ENCODE measurements at places on chromosomes 6 and 20.

- peak; percentile 24 for DNase-seq
These were observed 73.1 kb downstream of the HIVEP2 start for GRCh38 chr6:142871910-142872331.

DNA sequence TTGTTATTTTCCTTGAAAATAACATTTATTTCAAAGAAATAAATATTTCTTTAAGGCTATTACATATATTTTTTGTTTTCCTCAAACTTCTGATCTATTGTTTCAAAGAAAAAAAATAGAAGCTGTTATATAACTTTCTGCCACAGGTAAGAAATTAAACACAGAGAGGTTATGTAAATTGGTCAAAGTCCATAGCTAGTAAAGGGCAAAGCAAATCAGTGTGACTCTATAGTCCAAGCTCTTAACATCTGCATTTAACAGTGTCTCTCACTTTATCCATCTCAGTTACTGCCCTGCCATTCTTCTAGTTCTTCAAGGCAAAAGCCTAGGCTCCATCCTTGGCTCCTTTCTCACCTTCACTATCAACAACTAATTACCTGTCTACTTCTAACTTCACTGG lies 57.1 kb downstream of the RWDD2A start:
- no peak for DNase-seq

DNA sequence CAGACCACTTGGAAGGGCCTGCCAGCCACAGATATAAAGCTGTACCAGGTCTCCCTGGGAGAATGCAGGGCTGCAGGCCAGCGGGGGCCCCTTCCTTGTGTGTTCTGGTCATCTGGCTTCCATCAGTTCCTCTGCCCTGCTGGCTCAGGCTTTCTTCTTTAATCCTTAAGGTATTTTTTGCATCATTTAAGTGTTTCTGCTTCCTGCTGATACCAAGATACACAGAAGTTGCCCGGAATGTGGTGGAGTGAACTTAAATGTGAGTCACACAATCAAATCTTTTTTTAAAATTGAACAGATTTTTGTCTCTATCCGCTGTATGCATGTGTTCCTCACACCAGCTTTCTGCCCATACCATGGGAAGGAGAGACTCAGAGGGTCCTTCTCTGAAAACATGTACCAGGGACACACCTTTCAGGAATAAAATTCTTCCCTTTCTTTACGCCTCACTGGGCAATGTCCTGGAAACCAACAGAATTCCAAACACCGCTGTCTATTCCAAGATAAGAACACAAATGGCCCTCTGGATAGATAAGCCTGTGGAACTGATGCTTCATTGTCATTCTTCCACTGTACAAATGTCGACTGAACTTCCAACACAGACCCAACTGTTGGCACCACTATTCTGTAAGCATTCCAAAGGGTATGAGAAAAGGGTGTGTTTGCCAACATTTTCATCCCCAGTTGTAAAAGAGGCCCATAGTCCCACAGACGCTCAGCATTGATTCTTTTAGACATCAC lies 206.2 kb upstream of the MYLIP start:
- DNase-seq = peak; percentile 27

GRCh38 chr20:25216199-25216945 lies 20.9 kb downstream of the ENTPD6 start:
- DNase-seq = no peak

- peak; percentile 31 for DNase-seq
These were observed 539 bp downstream of the TMEM200A start for GRCh38 chr6:130366107-130367005.

- DNase-seq = no peak
These were observed 92.5 kb downstream of the CD83 start for GRCh38 chr6:14210077-14210476.

- no peak for DNase-seq
These were observed 195.4 kb upstream of the PREP start for GRCh38 chr6:105598264-105598663.

DNA sequence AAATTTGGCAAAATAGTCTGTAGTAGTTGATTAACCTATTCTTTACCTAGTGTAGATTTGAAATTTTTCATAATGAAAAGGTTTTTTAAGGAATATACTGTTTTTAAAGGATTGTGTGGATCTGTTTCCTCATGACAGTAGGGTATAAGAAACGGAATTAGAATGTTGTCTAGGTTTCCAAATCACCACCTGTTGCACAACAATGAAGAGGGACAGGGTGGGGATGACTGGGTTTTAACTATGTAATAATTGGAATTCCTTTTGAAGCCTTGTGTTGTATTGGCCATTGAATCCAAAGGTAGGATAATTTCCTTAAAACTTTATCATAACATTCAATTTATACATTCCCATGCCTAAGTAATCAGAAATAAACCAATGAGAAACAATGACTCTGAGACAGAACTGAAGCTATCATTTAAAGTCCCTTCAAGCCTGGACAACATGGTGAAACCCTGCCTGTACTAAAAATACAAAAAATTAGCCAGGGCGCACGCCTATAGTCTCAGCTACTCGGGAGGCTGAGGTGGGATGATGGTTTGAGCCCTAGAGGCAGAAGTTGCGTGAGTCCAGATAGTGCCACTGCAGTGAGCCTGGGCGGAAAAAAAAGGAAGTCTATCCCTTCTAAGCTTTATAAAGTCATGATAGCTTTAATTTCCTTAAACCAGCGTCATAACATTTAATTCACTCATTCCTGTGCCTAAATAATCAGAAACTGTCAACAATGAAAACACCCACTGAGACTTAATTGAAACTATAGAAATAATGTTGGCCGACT lies 18.3 kb upstream of the SLC17A5 start:
- no peak for DNase-seq

GRCh38 chr6:27899543-27899942 lies 12.7 kb downstream of the OR2B2 start:
- DNase-seq = no peak

- no peak for DNase-seq
These were observed 5.2 kb upstream of the SLC22A7 start for GRCh38 chr6:43292763-43293318.

DNA sequence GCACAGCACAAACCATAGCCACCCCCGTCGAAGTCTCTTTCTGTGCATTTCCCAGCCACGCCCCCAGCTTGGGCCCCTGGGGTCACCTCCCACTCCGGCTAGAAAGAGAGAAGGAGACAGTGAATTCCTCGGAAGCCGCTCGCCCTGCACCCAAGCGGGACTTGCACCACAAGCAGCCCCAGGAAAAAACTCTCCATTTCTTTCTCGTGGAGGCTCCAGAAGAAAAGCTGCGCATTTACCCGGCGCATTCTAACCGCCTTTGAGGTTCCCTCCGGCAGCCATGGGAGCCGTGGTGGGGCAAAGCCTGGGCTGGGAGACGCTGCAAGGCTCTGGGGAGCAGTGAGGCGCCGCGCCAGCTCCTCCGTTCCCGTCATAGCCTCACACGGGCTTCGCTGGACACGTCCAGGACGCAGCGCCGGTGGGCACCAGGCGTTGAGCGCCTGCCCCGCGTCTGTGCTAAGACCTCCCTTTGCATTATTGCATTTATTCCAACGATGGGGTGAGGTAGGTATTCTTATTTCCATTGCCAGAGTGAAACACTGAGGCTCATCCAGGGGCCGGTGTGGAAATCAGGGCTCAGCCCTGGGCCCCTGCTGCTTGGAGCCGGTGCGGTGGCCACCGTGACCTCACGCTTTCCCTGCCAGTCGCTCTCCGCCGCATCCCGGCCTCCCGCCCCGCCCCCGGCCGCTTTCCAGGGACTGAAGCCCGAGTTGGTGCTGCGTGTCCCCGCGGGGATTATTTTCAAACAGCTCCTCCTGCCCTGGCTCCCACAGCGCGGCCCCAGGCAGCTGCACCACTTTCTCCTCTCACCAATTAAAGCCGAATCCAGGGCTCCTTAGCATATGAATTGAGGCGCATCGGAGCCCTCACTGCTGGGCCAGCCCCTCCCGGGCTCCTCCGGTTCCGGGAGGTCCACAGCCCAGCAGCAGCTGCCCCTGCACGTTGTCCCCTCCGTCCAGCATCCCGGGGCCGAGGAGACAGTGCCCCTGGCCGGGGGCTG lies 148.3 kb upstream of the AFDN start:
- no peak for DNase-seq

DNA sequence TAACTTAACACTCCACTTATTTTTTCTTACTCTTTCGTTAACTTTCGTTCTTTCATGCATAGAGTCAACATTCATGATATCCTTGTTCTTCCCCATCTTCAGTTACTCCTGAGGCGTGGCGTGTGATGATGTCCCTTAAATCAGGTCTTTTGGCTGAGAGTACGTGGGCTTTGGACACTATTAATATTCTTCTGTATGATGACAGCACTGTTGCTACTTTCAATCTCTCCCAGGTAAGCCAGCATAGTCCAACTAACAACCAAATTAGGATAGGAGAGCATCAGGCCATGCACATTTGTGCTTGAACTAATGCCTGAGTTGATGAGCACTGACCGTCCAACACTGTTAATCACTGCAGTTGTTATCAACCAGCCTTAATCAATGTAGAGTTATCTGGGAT lies 119.6 kb downstream of the TMEM242 start:
- DNase-seq = no peak

GRCh38 chr20:55790178-55790577 lies 215.1 kb downstream of the CBLN4 start:
- DNase-seq = no peak

DNA sequence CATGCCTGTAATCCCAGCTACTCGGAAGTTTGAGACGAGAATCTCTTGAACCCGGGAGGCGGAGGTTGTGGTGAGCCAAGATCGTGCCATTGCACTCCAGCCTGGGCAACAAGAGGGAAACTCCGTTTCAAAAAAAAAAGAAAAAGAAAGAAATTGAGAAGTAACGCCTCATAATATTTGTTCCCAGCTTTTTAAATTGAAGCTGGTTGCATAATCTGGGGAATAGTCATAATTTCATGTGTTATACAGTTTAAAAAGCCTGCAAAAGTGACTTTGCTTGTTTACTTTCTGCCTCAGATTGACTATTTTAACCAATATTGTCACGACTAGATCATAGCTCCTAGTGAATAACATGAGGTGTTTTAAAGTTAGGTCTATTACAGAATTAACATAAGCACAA lies 7.2 kb downstream of the FAM217B start:
- no peak for DNase-seq

GRCh38 chr6:90928051-90928450 lies 341.2 kb upstream of the MAP3K7 start:
- no peak for DNase-seq

DNA sequence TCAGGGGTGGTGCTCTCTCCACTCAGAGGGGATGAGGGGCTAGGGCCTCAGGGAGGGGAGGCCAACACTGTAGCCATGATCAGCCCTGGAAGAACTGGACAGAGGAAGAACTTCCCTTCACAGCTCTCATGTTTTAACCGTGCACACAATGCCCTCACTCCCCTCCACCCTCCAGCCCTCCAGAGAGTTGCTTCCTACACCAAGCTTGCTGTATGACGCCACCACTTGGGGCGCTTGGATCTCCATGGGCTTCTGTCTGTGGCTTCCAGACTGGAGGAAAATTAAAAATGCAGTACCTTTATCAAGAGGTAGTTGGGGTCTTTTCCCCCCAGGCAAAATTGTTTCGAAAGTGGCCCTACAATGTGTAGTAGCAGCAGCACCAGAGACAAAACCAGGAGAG lies 48.4 kb downstream of the ARHGAP40 start:
- DNase-seq = no peak

DNA sequence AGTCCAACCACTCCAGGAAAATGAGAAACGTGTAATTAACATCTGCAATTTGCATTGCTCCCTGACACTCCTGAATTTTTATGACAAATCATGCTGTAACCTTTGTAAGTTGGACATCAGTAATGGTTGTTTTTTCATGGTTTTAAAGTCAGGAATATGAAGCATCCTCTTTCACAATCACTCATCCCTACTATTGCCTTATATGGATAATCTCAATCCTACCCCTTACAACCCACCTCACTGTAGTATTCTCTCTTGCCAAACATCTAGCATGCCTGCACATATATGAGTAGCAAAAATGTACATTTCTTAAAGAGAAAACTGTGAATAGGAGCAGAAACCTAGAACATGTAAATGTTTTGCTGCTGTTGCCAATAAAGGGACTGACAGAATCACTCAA lies 729.5 kb downstream of the KIF16B start:
- DNase-seq = no peak

- DNase-seq = peak; percentile 34
These were observed 88.9 kb upstream of the ELOVL5 start for GRCh38 chr6:53437557-53438202.

DNA sequence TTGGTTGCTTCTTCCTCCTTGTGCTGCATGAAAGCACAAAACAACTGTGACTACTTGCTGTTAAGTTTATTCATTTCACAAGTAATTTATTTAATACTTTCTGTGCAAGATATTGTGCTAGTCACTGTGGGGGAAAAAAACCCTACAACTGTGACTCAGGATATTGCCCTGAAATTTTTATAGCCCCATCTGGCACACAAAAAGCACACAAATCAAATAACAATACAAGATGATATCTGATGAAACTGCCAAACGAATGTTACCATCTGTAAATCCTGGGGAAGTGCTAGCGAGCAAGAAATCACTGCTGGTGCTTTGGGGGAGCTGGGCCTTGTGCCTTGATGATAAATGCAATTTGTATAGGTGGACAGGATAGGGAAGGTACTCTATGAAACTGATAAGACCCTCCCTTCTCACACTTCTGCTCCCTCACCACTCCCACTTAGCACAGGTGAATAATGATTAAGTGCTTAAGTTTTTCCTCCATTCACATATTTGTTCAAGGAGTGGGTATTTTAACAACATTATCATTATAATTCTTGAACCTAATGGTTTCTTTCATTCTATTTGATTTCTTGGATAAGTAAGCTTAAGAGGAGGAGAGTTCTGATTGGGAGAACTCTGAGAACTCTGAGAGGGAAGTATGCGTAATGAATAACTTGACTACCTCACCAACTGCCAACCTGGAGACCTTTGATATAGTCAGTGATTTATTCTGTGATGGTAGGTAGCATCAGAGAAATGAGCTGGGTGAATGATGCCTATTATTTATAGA lies 115.3 kb downstream of the RTN4IP1 start:
- DNase-seq = no peak

DNA sequence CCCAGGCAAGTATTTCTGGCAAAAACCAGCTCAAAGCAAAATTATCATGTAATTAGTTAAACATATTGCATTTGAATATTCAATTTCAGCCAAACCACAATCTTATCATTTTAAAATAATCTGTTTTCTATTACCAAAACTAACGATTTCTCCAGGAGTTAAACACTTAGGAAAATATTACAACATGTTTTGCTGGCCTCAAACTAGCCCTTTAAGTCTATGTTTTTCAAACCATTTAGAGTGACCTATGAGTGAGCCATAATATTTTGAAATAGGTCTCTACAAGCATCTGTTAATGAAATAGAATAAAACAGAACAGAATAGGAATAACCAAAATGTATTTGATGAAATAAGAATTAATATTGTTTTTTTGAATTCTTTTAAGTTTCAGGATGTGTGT lies 370.9 kb downstream of the COL12A1 start:
- DNase-seq = peak; percentile 77

GRCh38 chr6:32288426-32288825 lies 64.6 kb upstream of the NOTCH4 start:
- no peak for DNase-seq

Data from AG09319 (cell line).